Fibroblast of lung (primary cell): ENCODE measurements at places on chromosomes 6 and 20. TPM values are rescaled to one million over a fixed set of nuclear protein-coding genes. Genes with fewer than 3 reads are reported as not detected.

The TCF15 gene
- total RNA-seq: not detected in 2 replicates

The KHDC1L gene
- total RNA-seq: not detected in 2 replicates

The EPPIN gene
- not detected in 2 replicates for total RNA-seq

The RFX6 gene
- total RNA-seq: not detected in 2 replicates

The POU5F1 gene
- total RNA-seq: under 0.01 TPM in 2 replicates

The PRDM13 gene
- not detected in 2 replicates for total RNA-seq
